ENCODE measurements at places on chromosomes 7 and 10.

GRCh38 chr7:130595986-130596385 lies 72.6 kb downstream of the COPG2 start:
- DNase-seq, result no peak

- DNase-seq, result peak; percentile 89
These were observed 28.2 kb upstream of the ASL start for GRCh38 chr7:66047426-66047825.

DNA sequence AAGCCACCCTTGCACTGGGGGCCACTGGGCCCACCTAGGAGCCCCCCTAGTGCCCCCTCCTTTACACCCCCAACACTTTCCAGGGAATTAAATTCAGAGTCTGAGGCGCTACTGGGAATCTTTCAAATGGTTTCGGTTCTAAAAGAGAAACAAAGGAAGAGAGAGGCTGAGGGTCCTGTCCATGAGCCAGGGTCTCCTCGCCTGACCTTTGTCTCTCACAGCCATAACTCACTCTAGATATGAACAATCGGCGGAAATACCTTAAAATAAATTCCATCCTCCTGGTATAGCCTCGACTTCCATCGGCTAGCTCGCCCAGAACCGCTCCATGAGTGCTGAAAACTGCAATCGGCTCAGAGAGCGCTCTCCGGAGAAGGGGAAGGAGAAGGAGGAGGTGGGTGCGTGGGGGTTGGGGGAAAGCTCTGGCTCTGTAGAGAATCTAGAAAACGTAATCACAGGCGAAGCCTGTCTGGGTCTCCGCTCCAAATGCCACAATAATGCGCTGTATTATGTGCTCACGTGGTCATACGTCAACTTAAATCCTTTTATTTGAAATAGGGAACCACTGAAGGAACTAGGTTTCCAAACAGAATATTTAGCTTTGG lies 12.6 kb downstream of the HOXA4 start:
- no peak for DNase-seq

DNA sequence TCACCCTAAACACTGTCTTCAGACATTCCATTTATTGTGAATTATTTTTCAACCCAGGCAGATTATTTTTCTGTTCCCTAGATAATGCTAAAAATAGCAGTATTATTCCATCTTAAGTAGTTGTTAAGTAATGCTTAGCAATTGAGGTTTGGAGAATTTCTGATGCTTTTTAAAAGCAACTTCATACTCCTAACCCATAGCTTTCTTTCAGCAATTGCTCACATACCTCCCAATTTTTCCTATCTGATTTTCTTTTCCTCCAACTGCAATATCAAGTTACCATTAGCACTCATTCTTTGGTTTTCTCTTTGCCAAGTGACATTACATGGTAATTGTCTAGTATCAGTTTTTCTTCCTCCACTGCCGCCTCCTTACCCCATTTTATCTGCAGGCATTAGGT lies 104.7 kb downstream of the GPR85 start:
- no peak for DNase-seq
